ENCODE measurements at places on chromosomes 7 and 10.

GRCh38 chr7:23272275-23272674, 25.7 kb downstream of the GPNMB start:
- DNase-seq, result no peak

GRCh38 chr10:127300868-127301321, 104.5 kb upstream of the INSYN2A start:
- DNase-seq, result no peak

DNA sequence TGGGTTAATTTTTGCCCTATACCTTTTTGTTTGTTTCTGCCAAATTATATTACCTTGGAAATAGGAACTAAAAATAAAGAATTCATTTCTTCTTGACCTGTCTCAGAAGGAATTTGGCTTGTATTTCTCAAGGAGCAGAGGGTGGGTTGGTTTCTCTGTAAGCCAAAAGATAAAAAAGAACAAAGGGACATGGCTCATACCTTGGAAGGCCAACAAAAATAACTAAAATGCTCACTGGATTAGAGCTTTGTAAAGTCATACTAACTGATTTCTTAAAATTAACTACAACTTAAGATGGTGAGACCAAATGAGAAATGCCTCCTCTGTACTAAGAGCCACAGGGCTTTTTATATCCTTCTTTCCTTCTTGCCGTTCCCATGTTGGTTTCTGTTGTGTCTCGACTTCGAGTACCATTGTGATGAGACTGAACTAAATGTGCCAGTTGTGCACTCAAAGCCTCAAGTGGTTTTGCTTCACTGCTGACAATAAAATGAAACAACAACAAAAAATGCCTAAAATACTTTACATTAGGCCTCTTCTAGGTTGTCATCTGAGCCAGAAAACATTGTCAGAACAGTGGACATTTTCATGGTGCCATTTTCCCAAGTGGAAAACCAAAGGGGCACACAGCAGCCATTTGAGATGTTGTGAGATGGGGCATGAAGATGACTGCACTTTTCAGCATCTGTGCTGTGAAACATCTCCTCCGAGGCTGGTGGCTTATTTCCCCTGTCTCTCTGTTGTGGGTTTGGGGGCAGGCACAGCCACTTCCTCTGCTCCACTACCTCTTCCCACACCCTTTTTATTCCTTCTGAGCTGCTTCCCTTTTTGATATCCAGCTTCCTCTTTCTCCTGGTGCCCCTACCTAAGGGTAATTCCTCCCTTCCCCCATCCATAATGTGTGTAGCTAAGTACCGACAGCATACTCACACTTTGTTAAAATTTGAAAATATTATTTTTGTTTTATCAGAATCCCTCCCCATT, 51.8 kb upstream of the AGR3 start:
- no peak for DNase-seq

- DNase-seq, result no peak
Observed at GRCh38 chr7:41696323-41696916, 6.5 kb downstream of the INHBA start.

GRCh38 chr10:42781893-42782445, 626 bp upstream of the BMS1 start:
- no peak for DNase-seq

GRCh38 chr10:62057359-62057758, 155.9 kb downstream of the ARID5B start:
- DNase-seq, result no peak

DNA sequence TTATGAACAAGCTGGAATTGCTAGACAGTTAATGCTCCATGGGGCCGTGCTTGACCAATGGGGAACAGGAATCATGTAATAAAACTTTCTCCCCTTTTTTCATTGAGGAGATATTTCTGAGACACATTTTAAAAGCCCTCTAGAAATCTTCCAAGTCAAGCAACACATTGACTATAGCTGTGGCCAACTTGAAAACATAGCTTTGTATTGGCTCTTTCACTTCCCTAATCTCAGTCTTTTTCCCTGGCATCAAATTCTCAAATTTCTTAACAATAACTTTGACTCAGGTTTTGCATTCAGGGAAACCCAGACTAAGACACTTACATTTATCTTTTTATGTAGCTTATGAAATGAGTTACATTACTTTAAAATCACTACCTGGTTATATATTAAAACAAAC, 947.1 kb upstream of the MBL2 start:
- no peak for DNase-seq

DNA sequence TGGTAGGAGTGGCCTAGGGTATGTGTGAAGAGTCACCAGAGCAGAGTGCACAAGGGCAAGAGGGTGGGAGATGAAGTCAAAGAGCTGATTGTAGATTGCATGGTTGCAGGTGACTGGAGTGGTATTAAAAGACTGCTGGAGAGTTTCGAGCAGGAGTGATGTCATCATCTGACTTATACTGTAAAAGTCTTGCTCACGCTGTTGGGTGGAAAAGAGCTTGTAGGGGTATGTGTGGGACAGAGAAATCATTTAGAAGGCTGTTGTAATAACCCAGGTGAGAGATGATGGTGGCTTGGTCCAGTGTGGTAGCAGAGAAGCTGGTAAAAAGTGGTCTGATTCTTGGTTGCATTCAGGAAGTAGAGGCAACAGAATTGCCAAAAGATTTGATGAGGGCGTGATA, 184.1 kb downstream of the ABCA13 start:
- no peak for DNase-seq

Measured in central memory CD4-positive, alpha-beta T cell (primary cell).